ENCODE measurements at places on chromosomes 1 and 21. TPM values are rescaled to one million over a fixed set of nuclear protein-coding genes. Genes with fewer than 3 reads are reported as not detected.
A peak's percentile ranks its signal among the peaks of the same experiment; 100 is the strongest.

The KRTAP22-2 gene
- polyA plus RNA-seq = not detected

The HSD3B1 gene
- 0.07 TPM for polyA plus RNA-seq

The SELL gene
- not detected for polyA plus RNA-seq

GRCh38 chr21:39713905-39714304, 31.1 kb upstream of the IGSF5 start:
- no peak for DNase-seq

DNA sequence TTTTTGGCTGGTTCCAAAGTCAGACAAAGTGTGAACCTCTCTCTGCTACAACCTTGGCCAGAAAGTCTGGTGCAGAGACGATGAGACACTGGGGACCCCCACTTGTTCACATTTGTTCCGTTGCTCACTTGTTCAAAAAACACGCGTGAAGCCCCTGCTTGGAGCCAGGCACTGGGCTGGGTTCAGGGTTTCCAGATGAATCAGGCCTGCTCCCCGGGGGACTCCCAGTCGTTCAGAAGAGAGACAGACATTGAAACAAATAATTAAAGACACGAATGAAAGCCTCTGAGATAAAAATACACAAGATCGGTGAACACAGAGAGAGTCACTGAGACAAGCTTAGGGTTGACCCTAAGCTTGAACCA, 101.5 kb upstream of the RUNX3 start:
- no peak for DNase-seq

The PTPN7 gene
- 0.66 TPM for polyA plus RNA-seq

DNA sequence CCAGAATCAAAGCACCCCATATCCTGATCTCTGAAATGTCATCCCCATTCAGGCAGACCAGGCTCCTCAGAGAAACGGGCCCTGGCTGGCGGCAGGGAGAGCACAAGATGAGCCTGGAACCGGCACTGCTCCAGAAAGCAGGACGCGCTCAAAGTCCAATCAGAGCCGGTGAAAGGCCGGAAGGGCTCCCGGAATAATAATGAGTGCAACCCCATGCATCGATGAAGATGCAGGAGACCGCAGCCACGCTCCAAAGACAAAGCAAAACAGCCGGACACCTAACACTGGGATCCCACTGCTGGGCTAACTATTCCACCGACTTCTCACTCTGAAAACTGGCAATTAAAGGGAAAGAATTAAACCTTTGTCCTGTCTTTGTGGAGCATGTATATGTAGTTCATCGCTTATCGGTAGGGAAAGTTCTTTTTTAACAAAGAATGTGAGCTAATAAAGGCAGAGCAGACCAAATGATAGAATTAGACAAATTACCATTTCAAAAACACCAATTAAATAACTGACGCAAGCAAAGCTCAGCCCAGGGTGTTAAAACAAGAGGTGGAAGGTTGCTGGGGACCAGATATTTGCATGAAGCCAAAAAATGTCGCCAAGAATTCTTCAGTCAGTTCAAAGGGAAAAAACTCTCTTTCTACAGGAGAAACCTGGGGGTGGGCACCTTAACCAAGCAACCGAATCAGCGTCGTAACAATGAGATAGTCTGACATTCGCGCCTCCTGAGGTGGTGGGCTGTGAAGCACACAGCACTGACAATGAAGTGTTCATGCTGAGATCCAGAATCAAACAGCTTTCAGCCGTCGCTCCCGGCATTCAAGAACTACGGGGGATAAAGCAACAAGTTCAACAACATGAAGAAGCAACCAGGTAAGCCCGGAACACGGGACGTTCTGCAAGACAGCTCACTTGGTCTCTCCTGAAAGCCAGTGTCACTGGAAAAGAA, 95.2 kb downstream of the NPHP4 start:
- DNase-seq = no peak

GRCh38 chr1:234386122-234386521, 12.9 kb downstream of the COA6 start:
- DNase-seq = no peak

DNA sequence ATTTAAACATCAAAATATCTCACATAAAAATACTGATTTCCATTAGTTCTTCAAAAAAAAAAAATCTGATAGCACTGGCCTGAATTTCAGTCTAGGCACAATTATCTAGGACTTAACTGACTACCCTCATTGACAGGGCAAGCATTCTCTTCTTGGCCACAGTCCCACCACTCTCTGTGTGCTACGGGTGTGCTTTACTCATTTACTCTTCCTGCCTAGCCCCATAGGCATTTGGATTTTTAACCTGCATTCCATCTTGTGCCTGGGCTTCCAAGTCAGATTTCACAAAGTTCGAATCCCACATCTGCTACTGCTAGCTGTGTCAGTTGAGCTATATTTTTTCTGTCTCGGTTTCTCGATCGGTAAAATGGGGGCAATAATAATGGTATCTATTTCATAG, 38.0 kb downstream of the PTPN14 start:
- DNase-seq = no peak

DNA sequence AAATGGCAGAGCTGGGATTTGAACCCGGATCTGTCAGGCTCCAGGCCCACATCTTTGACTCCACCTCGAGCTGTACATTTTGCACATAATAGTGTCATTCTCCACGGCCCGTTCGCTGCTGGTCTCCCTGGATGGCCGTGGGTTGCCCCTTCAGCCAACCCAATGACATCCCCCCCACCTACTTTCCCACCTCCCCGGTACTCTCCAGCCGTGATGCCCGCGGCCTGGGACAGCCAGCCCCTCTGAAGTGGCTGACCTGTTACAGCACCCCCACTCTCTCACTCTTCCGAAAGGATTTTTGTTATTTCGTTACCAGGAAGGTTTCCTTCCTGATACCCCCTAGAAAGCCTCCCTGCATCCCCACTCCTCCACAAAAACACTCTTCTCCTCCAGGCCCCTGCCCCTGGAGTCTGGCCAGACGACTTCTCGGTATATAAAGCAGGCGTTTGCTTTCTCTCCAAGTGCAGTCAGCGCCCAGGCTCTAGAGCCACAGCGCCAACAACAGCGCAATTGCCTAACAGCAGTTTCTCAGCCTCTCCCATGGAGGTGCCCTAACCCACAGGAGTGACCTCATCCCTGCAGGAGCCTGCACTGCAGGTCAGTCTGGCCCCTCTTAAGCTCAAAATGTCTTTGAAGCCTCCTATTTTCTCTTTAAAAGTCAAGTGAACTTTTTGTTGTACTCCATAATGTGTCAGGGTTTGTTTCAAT, 14.5 kb upstream of the GJB5 start:
- DNase-seq = peak; percentile 22

The ADAMTS4 gene
- polyA plus RNA-seq = 3.5 TPM

DNA sequence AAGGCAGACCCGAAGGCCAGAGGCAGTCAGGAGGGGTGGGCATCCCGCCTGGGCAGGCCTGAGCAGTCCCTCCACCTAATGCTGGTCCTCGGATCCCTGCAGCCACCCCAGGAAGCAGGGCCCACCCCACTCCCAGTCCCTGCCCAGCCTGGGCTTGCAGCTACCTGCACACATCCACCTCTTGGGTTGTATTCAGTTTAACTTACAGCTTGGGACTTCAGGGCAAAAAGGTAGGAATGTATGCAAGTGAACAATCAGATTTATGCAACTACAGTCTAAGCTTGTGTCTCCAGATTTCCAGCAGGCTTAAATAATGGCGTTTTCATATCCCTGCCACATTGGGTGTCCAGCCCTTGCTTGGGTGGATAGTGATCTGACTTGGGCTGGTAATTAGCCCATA, 17.4 kb downstream of the LDLRAP1 start:
- no peak for DNase-seq

The CR1L gene
- not detected for polyA plus RNA-seq

The RAP1GAP gene
- 5.8 TPM for polyA plus RNA-seq

DNA sequence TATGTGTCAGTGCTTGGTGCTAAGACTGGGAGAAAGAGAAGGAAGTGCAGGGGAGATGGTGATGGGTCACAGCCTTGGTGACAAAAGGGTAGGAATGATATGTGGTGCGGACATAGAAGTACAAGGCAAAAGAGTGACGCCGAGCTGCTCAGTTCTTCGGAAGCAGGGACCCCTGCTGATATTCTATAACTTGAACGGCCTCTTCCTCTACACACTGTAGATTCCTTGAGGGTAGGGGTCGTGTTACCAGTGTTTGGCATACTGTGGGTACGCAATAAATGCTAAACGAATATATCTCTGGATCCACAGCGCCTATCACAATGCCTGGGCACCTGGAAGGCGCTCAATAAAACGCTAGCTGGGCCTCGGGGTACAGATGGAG, 488 bp downstream of the DBT start:
- DNase-seq = peak; percentile 13

The EIF3I gene
- 239 TPM for polyA plus RNA-seq

DNA sequence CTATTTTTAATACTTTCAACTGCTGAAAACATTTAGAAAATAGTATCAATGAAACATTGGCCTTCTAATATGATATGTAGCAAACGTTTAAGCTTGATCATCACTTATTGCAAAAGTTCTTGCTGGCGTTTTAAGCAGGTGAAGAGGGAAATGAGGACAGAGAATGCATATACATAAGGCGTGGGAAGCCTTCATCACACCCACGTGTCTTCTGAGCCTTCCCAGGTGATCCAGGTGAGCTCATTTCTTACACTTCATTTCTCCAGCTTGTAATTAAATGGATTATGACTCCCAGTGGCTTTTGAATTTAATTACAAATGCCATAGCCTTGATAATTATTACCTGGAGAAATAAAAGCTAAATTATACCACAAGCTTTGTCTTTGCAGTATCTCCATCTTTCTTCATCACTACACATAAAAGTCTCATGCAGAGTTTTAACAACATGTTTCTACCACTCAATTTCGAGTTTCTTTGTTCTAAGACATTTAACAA, 1973.8 kb downstream of the MRPL39 start:
- no peak for DNase-seq

The ABCA4 gene
- polyA plus RNA-seq = not detected

The LEFTY1 gene
- polyA plus RNA-seq = 0.25 TPM

GRCh38 chr1:225441314-225442122, 13.7 kb upstream of the LBR start:
- DNase-seq = no peak

GRCh38 chr1:232629250-232630046, 485 bp downstream of the SIPA1L2 start:
- peak; percentile 35 for DNase-seq

The PLA2G4A gene
- polyA plus RNA-seq = 0.50 TPM

The PTGER3 gene
- 1.5 TPM for polyA plus RNA-seq

The DENND2C gene
- polyA plus RNA-seq = 1.1 TPM

DNA sequence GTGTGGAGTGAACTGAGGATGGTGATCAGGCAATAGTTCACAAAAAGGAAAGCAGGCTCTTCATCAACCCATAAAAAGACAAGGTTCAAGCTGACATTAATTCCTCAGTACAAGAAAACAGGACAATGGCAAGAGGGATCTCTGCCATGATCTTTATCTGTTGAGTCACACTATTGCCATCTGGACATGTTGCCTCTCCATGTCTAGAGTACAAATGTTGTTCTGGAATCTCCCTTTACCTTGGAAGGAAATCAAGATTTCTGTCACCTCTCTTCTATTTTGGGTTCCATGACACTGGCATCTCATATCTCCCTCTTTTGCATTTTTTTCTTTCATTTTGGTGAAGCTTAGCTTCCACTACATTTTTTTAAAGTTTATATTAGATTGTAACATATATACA, 329.1 kb downstream of the USP25 start:
- no peak for DNase-seq

- DNase-seq = no peak
Measured at GRCh38 chr1:34330061-34330460, 153.4 kb downstream of the C1orf94 start.

The TPR gene
- 91.3 TPM for polyA plus RNA-seq

DNA sequence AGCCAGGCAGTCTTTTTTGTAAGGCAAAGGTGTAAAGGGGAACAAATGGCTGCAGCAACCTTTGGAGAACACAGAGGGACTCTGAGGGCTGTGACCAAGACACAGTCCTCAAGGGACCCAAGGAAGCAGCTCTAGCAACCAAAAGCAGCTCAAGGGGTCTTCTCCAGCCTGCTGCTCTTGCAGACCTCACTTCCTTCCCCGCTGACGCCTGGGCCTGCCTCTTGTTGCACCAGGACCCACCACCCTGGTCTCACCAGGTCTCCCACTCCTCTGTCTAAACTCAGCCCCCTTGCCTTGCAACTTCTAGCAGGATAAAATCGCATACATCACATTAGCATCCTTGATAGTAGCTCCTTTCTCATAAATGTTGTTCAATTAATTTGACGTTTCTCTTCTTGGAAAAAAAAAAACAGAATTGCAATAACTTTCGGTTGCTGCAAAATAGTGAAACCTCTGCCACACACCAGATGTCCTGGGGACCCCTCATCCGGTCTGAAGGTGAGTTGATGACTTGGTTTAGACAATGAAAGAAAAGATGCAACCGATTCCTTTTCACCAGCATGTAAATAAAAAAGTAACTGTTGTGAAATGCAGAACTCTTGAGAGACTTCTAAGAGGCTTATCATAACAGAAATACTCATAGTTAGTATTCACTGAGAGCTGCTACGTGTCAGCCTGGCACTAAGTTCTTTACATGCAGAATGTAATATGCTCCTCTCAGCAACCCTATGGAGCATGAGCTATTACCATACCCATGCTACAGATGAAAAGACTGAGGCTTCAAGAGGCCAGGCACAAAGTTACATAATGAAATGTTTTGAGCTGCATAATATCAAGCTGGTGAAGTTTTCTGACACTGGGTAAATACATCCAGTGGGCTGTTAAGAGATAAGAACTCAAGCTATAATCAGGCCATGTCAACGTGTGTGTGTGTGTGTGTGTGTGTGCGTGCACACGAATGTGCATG, 58.5 kb downstream of the UMODL1 start:
- no peak for DNase-seq

DNA sequence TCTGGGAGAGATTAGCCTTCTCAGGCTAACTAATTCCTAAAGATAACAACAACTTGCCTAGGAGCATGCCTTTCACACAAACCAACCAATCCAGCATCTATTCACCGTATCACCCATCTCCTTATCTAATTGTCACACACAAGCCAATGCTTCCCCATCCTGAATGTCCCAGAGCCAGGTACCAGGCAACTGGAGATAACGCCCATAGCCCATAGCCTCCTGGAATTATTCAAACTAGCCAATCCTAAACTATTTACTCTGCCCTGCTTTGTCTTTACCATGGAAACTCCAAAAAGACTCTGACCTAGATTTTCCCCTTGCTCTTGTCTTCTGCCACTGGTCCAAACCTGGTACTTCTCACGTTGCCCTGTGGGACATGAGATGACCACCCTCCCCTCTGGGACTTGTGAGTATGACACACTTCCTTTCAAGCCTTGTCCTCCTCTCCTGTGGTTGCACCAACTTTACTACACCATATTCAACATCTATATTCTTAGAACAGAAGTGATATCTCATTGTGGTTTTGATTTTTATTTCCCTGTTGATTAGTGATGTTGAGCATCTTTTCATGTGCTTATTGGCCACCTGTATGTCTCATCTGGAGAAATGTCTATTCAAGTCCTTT, 8.8 kb upstream of the ATG4C start:
- DNase-seq = no peak
